ENCODE measurements at places on chromosomes 4 and X.

DNA sequence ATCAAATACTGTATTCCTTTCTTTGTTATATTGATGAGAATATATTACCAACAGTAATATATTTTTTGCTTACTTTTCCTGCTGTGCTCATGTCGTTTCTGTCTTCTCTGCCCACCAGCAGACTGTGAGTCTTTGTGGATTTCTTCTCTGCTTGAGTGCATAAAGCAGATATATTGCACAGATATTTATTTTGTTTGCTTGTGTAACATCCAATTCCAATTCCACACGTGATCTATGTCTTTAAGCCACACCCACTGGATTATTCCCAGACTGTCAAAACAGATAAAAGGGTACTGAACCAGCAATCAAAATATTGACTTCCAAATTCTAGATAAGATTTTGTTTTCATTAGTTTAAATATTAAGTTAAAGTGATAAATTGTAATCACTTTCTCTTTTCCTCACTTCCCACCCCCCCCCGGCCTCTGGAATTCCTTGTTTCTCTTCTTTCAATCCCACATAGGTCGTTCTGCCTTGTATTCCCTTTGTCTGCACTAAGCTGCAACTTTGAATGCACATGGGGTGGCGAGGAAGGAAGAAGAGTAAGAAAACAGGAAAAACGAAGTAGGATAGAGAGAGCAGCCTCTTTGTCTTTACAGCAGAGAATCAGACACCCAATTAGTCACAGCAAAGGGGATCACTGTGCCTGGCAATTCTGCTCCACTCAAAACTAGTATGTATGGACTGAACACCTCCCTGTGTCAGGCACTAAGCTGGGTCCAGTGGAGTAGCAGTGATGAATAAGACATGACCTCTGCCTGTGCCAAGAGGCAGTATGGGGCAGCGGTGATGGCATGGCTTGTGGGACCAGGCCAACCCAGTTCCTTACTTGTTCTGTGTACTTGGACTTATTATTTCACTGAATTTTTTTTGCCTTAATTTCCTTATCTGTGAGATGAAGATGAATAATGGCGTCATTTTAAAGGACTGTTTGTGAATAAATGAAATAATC lies at the start of gene ADH1B:
ADH1B (minus strand) TSS at position 161 of the 951 bp plus-strand sequence; CDS start at position 91, 70 bp downstream.
- peak within 1 kb of the TSS; percentile 81 for H3K27ac ChIP-seq
- peaks cover 16% of the 10 kb centered on the region for H3K36me3 ChIP-seq
- peak within 1 kb of the TSS; percentile 28 for H3K4me3 ChIP-seq
- no peaks in the 10 kb centered on the region for H3K27me3 ChIP-seq
- H3K4me1 ChIP-seq = peaks cover 12% of the 10 kb centered on the region
- DNase-seq = peak; percentile 71

GRCh38 chr4:53619431-53619830 lies 28.1 kb upstream of the LNX1 start:
- no peaks in the 10 kb centered on the region for H3K27me3 ChIP-seq
- no peaks in the 10 kb centered on the region for H3K36me3 ChIP-seq
- H3K27ac ChIP-seq = no peak overlapping the region
- no peaks in the 10 kb centered on the region for H3K4me1 ChIP-seq
- H3K4me3 ChIP-seq = no peak overlapping the region

GRCh38 chrX:123093792-123094191 lies 90.3 kb upstream of the GRIA3 start:
- no peak overlapping the region for H3K4me3 ChIP-seq
- no peak for DNase-seq
- H3K27me3 ChIP-seq = no peaks in the 10 kb centered on the region
- no peaks in the 10 kb centered on the region for H3K36me3 ChIP-seq

DNA sequence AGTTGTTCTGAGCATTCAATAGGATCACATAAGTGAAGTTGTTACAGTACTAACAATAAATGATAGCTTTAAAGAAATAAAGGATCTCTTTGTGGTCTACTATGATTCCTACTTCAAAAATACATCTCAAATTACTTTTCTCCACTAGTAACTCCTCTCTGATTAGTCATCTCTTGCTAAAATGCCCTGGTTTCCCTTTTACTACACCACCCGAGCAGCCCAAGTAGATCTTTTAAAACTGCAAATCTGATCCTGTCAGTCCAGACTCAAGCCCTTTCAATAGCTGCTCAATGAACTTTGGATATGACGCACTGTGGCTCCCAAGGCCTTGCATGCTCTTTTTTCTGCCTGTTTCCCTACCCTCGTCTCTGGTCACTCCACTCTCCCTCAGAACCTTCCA lies 97.5 kb downstream of the MAOA start:
- no peak for DNase-seq
- no peaks in the 10 kb centered on the region for H3K36me3 ChIP-seq
- H3K4me1 ChIP-seq = no peaks in the 10 kb centered on the region
- H3K27ac ChIP-seq = no peak overlapping the region
- H3K27me3 ChIP-seq = no peaks in the 10 kb centered on the region
- no peak overlapping the region for H3K4me3 ChIP-seq

- H3K4me3 ChIP-seq = no peak overlapping the region
- no peaks in the 10 kb centered on the region for H3K36me3 ChIP-seq
- no peaks in the 10 kb centered on the region for H3K27me3 ChIP-seq
- H3K4me1 ChIP-seq = no peaks in the 10 kb centered on the region
These were observed 134.3 kb upstream of the PPARGC1A start for GRCh38 chr4:24024157-24024556.

- no peaks in the 10 kb centered on the region for H3K4me1 ChIP-seq
- no peaks in the 10 kb centered on the region for H3K27me3 ChIP-seq
- no peaks in the 10 kb centered on the region for H3K36me3 ChIP-seq
- no peak overlapping the region for H3K4me3 ChIP-seq
These were observed 167.8 kb upstream of the FAM241A start for GRCh38 chr4:111977419-111977965.

- H3K27ac ChIP-seq = no peak overlapping the region
- H3K27me3 ChIP-seq = no peaks in the 10 kb centered on the region
- no peaks in the 10 kb centered on the region for H3K36me3 ChIP-seq
- no peak overlapping the region for H3K4me3 ChIP-seq
- no peak for DNase-seq
- H3K4me1 ChIP-seq = no peaks in the 10 kb centered on the region
These were observed 14.5 kb upstream of the CT45A1 start for GRCh38 chrX:135698924-135699323.

GRCh38 chr4:57117491-57117890 lies 7.3 kb upstream of the IGFBP7 start:
- no peaks in the 10 kb centered on the region for H3K27me3 ChIP-seq
- no peak for DNase-seq
- no peaks in the 10 kb centered on the region for H3K36me3 ChIP-seq
- H3K27ac ChIP-seq = peak overlapping the region; percentile 96

- H3K27ac ChIP-seq = no peak overlapping the region
- H3K36me3 ChIP-seq = no peaks in the 10 kb centered on the region
- peaks cover 8% of the 10 kb centered on the region for H3K27me3 ChIP-seq
These were observed 2.9 kb downstream of the UGT8 start for GRCh38 chr4:114601304-114602052.

GRCh38 chrX:24117258-24117657 lies 32.3 kb upstream of the ZFX start:
- no peaks in the 10 kb centered on the region for H3K27me3 ChIP-seq
- H3K27ac ChIP-seq = no peak overlapping the region
- H3K36me3 ChIP-seq = no peaks in the 10 kb centered on the region
- no peaks in the 10 kb centered on the region for H3K4me1 ChIP-seq
- H3K4me3 ChIP-seq = no peak overlapping the region
- no peak for DNase-seq

All from ascending aorta (tissue), 2 donors.